ENCODE measurements at places on chromosomes 11 and 22.
A peak's percentile ranks its signal among the peaks of the same experiment; 100 is the strongest.

- DNase-seq, result no peak
These were observed 66.1 kb downstream of the STK33 start for GRCh38 chr11:8527939-8528338.

DNA sequence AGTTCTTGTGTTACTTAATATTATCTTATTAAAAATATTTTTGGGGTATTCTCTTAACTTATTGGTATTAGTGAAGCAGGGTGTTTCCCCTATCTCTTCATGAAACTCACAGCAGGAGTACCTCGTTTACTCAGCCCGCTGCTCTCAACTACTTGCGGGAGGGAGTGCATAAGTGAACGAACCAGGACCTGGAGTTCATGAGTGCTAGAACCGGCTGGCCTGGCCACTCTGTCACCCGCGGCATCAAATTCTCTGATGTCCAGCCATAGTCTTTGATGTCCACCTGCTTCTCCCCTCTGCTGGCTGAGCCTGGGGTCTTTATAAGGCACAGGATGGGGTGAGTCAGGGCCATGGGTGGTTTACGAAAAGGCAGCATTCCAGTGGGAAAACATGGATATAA lies 216.7 kb upstream of the ANO5 start:
- no peak for DNase-seq

- no peak for DNase-seq
These were observed 24.0 kb downstream of the SLC43A1 start for GRCh38 chr11:57491371-57492061.

- DNase-seq, result peak; percentile 63
These were observed 37.1 kb downstream of the RNF141 start for GRCh38 chr11:10503777-10504480.

- DNase-seq, result no peak
These were observed 1057.2 kb downstream of the NTM start for GRCh38 chr11:132427611-132428010.

DNA sequence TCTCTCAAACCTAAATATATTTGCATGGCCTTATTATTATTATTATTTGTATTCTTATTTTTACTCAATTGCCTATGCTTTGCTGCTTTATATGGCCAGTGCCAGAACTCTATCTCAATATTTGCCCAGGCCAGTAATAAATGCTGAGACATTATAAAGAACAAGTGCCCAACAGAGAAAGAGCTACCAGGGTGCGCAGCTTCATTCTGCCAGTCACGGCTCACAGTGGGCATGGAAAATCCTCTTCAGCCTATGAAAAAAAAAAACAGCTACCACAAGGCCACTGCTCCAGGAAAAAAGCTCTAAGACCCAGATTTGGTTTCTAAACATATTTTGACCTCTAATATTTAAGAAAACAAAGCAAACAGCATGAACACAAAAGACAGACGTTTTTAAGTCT lies 1223.6 kb downstream of the LRRC4C start:
- DNase-seq, result no peak

GRCh38 chr11:73203322-73203721 lies 14.8 kb upstream of the P2RY2 start:
- DNase-seq, result no peak

- DNase-seq, result no peak
These were observed 396.8 kb downstream of the GUCY1A2 start for GRCh38 chr11:106621484-106621883.

GRCh38 chr11:65102142-65103095 lies 6.4 kb downstream of the VPS51 start:
- no peak for DNase-seq

DNA sequence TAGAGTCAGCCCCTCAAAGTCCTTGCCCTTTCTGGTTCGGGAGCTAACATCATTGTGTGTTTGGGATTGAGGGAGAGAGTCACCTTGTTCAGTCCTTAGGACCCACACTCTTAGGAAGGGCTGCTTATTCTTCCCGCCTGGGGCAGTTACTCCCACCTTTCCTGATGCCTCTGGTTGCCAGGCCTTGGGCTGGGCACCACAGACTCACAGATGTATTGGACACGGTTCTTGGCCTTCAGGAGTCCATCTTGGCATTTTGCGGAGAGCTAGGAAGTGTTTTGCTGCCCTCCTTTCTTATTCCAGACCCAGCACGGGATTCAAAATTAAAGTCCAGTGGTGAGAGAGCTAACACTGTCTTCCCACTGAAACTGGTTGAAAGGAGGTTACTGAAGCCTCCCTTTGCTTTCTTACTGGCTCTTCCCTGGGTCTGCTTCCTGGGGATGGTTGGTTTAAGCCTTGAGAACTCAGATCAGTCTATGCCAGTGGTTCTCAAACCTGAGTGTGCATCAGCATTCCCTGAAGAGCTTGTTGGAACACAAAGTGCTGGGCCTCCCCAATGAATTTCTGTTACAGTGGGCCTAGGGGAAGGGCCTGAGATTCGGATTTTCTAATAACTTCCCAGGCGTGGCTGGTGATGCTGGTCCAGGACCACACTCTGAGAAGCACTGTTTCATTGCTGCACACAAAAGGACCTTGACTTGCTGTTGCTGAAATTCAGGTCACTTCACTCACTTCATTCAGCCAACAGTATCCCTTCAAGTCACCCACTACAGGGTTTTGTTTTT lies 1.4 kb downstream of the OSBP2 start:
- no peak for DNase-seq

DNA sequence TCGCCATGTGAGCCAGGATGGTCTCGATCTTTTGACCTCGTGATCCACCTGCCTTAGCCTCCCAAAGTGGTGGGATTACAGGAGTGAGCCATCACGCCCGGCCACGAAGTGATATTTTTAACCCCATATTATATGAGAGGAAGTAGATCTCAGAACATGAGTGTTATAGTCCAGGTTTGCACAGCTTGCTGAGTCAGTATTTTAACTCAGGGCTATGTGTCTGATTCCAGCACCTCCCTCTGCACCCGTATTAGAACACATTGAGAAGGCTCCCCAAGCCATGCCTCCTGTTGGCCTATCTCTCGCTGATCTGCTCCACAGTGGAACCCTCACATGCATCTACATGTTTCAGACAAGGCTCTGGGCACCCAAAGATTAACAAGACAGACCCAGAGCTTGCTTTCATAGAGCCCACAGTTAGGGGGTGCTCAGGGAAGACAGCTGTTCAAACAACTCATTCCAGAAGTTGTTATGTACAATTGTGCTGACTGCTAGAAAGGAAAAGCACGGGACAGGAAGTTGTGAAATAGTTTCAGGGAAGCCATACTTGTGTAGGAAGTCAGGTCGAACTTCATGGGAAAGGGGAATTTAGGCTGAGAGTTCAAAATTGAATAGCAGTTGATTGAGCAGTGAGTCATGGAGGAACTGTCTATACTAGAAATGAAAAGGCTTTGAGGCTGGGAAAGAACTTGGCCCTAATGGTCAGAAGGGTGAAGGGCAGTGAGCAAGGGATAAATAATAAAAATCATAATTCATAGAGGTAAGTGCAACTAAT lies 49.3 kb upstream of the CLPB start:
- peak; percentile 69 for DNase-seq

DNA sequence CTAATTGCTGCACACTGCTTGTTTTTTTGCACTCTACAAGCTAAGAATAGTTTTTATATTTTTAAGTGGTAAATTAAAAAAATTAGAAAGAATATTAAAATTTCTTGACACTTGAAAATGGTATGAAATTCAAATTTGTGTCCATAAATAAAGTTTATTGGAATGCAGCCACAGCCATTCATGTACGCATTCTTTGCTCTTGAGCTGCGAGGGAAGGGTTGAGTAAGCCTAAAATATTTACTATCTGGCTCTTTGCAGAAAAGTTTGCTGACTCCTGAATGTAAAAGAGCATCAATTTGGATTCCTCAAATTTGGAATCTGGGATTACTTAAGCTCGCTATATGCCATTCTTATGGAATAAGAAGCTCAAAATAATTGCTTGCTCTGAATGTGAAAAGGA lies 3.4 kb upstream of the ADAMTS8 start:
- DNase-seq, result no peak

DNA sequence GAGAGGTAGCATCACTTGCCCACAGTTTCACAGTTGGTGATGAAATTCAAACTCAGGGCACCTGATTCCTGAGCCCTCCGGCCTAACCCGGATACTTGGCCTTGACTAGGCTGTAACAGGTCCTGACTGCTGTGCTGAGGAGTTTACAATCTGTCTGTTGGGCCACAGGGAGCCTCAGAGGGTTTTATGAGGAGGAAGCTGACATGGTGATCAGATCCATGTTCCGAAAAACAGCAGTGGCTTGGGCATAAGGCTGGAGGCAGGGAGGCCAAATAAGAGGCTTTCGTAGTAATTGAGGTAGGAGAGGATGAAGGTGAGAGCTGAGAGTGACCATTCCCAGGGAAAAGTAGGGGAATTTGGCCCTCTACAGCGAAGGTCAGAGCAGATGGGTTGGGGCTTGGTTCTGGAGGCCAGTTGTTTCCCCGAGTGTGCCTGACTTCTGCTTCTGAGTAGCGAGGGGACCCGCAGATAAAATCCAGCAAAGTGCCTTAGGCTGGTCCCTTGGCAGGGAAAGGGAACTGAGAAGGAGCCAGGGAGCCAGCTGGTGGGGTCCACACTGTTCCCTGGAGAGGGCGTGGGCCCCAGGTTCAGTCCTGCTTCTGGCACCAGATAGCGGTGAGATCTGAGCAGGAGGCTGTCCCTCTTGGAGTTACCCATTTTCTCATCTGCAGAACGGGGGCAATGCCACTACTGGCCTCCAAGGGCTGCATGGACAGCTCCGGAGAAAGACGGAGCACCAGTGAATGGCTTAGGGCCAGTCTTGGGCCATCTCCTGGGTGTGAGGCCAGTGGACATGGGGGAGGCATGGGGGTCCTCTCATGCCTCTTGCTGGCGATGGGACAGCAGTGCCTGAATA lies 6.5 kb downstream of the PRDM11 start:
- DNase-seq, result no peak

DNA sequence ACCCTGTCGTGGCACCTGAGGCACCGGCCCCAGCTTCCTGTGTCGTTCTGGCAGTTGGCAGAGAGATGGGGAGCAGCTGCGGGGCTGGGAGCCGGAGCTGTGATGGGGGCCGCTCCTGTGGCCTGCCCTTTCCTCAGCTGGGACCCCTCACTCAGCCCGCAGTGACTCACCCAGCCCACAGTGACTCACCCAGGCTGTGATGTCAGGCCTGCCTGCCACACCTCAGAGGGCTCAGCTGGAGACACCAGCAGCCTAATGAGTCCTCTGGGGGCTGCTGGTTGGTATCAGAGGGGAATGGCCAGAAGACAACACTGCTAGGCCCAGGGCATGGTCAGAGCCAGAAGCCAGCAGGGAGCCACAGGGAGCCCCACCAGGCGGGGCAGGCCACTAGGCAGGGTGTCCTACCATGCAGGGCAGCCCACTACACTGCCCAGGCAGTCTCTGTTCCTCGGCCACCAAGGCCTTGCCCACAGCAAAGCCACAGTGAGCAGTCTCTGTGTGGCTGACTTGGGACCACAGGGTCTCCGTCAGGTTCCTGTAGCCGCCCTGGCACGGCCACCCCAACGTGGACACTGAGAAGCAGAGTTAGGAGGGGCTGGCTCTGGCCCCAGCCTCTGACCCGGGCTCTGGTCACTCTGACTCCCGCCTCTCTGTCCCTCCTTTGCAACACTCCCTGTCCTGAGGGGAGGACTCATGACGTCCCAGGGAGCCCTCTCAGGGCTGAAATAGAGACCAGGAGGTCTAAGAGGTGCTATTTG lies 4.2 kb upstream of the FXYD2 start:
- no peak for DNase-seq

GRCh38 chr11:86212019-86212611 lies 32.4 kb upstream of the EED start:
- no peak for DNase-seq

GRCh38 chr22:27472975-27473374 lies 328.6 kb downstream of the MN1 start:
- no peak for DNase-seq

GRCh38 chr11:102309621-102310541 lies 7.4 kb upstream of the BIRC3 start:
- no peak for DNase-seq

GRCh38 chr11:77199137-77199745 lies 71.2 kb downstream of the MYO7A start:
- DNase-seq, result no peak

- no peak for DNase-seq
These were observed 74.2 kb downstream of the NOX4 start for GRCh38 chr11:89416961-89417360.

DNA sequence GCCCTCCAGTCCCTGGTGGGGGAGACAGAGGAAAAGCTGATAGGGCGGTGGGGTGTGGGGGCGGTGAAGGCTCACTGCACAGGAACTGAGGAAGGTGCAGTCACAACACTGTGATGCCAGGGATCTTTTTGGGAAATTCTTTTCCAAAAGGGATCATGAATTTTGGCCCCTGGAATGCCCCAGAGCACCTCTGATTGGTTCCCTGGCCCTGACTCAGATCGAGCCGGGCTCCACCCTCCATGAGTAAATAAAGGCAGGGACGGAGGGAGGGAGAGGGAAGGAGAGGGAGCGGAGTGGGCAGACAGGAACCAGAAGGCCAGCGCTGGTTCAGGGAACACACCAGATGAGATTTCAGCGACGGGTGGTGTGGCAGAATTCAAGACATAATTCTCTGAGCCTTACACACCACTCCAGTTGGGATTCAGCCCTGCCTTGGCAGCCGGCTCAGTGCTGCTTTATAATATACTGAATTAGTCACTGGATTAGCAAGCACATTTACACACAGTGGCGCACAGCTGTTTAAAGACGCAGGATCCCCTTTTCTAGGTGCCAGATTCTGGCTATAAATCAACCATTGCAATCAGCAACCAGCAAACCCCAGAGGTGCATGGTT lies 80.3 kb downstream of the ETS1 start:
- peak; percentile 76 for DNase-seq

DNA sequence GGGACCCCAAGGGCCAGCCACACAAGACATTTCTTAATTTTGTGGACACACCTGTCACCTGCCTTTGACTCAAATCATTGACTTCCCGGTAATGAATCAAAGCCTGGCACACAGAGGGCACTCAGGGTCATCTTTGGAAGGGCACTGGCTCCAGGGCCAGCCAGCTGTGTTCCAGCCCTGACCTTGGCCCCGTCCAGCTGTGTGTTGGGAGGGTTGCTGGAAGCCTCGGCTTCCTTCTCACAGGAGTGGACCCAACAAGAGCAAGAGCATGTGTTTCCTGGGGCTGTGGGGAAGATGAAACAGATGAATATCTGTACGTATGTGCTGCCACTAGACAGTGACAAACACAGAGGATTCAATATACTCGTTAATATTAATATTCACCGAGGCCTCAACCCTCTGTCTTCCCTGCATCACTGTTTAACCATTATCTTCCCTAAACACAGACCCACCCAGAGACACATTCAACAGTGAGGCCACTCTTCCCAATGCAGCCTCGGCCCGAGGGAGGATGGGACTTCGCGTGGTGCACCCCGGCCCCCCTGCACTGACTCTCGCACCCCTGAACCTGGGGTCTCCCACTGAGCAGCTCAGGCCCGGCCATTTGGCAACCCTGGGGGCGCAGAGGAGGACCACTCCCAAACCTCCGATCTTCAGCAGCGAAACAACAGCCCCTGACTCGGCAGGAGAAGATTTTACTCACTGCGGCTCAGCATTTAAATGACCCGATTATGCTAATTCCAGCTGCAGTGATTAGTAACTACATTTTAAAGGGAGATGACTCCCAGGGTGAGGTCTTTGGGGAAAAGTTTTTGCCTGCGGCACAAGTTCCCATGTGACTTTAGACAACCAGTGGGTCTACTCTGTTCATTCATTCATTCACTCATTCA lies 45.7 kb downstream of the PHF21B start:
- no peak for DNase-seq

- no peak for DNase-seq
These were observed 11.6 kb downstream of the MISFA start for GRCh38 chr11:18611196-18611595.

- no peak for DNase-seq
These were observed 168.2 kb upstream of the PDGFD start for GRCh38 chr11:104332110-104332509.

GRCh38 chr11:47352556-47352955 lies at the start of gene MYBPC3:
Gene MYBPC3, minus strand, starts transcription at chr11:47352702. Its CDS starts 55 bp downstream, at chr11:47352647.
- DNase-seq, result no peak

- DNase-seq, result no peak
These were observed 12.1 kb upstream of the TRIM44 start for GRCh38 chr11:35650467-35650866.
